ENCODE measurements at places on chromosomes 5 and 9. TPM values are rescaled to one million over a fixed set of nuclear protein-coding genes. Genes with fewer than 3 reads are reported as not detected.

GPR150 gene
- not detected for total RNA-seq

FOCAD gene
- total RNA-seq, result 38.3 TPM

DNM1 gene
- 7.3 TPM for total RNA-seq

OR13C2 gene
- total RNA-seq, result not detected

NDUFA8 gene
- 230 TPM for total RNA-seq

FAM78A gene
- 27.2 TPM for total RNA-seq

GABRA1 gene
- total RNA-seq, result not detected

ENTPD8 gene
- total RNA-seq, result not detected

CCL27 gene
- not detected for total RNA-seq

ATOSB gene
- total RNA-seq, result 20.0 TPM

SLC2A6 gene
- total RNA-seq, result 3.6 TPM

GRCh38 chr9:127961613-127962155, 19.1 kb downstream of the EEIG1 start:
- no peak for DNase-seq

- no peak for DNase-seq
Measured at GRCh38 chr5:132816554-132816953, 3.5 kb downstream of the SOWAHA start.

GRCh38 chr5:107598958-107599357, 71.8 kb downstream of the EFNA5 start:
- DNase-seq, result no peak

- no peak for DNase-seq
Measured at GRCh38 chr9:114676901-114677300, 5.1 kb downstream of the TEX48 start.

DNA sequence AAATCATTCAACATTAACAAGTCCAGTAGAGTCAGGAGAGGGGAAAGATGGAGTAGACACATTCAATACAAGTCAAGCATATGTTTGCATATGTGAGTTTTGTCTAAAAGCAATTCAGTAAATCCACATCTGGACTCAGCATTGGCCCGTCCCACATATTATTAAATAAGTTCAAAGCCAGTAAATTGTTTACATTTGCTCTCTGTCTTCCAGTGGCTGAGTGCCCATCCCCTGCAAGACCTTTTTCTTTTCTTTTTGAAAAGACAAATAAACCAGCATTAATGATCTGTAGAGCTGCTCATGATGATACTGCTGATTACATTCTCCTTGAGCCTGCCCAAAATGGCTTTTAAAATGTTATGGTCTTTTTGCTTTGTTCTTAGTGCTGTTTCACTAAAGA, 71.1 kb downstream of the TNC start:
- DNase-seq, result no peak

GRCh38 chr5:10505517-10506095, 58.3 kb upstream of the ANKRD33B start:
- DNase-seq, result no peak

- DNase-seq, result no peak
Measured at GRCh38 chr9:34010979-34011378, 37.7 kb downstream of the UBAP2 start.

DNA sequence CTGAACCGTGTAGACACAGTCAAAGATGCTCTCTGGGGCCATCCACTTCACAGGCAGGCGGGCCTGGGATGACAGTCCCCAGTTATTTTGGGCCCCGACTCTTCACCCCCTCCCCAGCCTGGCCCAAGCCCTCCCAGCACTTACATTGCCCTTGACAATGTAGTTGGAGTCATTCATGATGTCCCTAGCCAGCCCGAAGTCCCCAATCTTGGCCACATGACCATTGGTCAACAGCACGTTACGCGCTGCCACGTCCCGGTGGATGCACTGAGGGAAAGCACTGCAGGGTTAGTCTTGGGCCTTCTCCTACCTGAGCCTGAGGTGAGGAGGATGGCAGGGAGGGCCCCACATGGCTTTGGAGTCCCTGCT, 30.3 kb downstream of the CSF1R start:
- DNase-seq, result peak; percentile 38

DNA sequence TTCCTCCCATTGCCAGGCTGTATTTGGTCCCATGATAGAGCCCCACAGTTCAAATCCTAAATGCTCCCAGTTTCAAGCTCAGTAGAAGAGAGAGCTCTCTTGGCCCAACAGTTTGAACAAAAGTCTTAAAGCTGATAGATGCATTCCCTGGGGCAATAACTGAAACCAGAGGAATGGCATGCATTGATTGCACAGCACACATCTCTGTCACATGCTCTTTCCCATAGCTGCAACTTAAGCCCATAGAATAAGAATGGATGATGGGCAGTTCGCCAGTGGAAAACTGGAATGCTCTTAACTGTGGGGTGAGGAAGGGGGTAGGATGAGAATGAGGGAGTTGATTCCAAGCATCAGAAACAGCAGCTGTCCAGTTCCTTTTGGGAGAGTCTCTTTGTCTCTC, 1942.4 kb upstream of the WWC1 start:
- no peak for DNase-seq

- no peak for DNase-seq
Measured at GRCh38 chr5:131386779-131387178, 122.9 kb downstream of the CDC42SE2 start.

DNA sequence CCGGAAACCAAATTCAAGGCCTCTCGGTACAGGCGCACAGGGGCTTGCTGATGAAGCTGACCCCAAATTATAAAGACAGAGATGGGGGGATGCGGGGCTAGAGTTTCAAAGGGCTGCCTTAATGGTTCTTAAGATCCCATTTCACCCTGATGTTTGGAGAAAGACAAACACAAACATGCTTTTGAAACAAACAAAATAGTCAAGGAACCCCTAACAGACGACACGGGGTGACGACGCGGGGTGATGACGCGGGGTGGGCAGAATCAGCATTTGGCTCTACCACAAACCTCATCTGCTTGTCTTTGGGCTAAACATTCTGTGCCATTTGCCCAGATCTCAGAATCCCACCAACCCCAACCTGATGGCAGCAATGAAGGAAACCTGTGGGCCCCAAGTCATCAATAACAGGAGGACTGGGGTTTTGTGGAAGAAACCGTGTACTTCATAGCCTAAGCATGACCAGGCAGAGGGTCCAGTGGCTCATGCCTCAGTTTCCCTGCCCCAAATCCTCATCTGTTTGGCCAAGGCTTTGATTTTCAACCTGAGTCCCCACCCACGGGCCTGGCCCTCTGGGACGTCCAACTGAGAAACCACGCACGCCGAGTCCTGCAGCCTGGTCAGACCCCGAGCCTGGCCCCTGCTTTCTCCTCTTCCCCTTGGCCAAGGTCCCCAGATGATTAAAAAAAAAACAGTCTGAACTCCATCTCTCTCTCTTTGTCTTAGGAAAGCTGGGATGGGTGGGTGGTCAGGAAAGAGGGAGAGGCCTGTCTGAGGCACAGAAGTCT, 148.5 kb downstream of the COL23A1 start:
- no peak for DNase-seq

- DNase-seq, result no peak
Measured at GRCh38 chr5:25025831-25026230, 381.1 kb upstream of the CDH10 start.

DNA sequence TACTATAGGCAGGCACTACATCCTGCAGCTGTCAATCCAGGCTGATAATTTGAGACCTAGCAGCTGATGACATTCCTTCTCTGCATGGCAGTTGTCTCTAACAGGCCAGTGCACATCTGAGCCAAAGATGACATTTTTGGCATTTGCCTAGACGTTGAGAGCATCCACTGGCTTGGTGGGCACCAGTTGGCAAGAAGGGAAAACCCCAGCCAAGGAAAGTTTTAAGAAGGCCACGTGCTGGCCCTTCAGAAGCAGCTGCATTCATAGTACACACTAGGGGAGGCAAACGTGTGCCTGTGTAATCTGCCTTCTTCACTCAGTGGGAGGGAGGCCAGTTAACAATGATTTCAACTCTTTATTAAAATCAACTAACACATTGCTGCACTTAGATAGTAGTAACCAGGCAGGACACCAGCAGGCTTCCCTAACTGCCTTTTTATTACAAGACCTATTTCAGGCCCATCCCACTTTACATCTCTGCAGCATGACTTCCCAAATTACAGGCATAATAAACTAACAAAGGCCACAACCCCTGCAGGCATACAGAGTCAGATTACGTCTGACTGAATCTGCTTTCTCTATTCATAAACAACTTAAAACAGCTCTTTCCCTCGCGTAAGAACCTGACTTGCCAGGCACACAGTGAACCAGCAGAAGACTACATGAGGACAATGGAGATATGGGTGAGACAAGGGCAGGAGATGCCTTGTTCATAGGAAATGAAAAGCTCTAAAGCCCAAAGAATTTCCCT, 576.3 kb downstream of the PDE4D start:
- DNase-seq, result no peak

- DNase-seq, result no peak
Measured at GRCh38 chr9:76181781-76182180, 212.4 kb downstream of the RFK start.

DNA sequence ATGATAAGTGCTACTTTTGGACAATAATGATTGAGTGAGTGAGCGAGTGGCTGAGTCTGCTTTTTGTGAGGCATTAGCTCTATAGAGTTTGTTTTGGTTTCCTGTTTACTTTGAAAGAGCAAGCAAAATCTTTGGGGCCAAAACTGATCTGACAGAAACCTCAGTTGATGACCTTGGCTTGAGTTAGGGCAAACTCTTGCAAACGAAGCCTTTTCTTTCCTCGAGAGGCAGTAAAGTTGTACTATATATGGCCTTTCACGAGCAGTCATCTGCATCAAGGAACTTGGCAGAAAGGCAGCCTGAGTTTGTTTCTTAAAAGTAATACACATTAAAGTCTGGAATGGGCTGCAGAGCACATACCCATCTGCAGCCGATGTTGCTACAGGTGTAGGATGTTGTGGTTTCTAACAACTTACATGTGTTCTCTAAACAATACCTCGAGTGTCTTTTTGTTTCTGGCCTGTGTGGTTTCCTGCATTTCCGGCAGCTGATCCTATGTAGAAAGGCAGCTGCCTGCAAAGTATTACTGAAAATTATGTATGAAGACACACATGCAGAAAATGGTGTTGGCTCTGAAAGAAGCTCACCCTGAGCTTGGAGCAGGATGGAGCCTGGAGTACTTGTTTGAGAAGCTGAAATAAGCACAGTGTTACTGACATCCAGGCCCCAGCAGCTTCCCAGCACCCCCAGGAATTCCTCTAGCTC, 60.8 kb downstream of the FOXD1 start:
- no peak for DNase-seq

- no peak for DNase-seq
Measured at GRCh38 chr5:157370967-157371366, 89.0 kb upstream of the NIPAL4 start.

DNA sequence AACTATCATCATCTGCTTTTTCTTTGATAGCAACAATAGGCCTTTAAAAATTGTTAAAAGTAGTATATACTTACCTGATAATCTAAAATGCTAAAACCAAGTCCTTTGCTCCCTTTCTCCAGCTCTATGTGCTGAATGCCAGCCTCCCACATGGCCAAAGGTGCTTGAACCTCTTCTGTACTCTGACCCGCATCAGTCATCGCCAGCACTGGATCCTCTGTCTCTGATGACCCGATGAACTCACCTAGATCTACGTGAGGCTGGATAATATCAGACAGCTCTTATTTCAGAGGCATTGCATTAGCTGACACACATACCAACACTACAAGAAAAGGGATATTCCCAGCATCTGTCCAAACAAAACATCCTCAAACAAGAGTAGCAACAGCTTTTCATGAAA, 89.5 kb downstream of the MPDZ start:
- no peak for DNase-seq

- no peak for DNase-seq
Measured at GRCh38 chr9:128390813-128391711, 19.9 kb downstream of the URM1 start.

GRCh38 chr9:5951686-5952211, 61.1 kb downstream of the MLANA start:
- DNase-seq, result no peak

DNA sequence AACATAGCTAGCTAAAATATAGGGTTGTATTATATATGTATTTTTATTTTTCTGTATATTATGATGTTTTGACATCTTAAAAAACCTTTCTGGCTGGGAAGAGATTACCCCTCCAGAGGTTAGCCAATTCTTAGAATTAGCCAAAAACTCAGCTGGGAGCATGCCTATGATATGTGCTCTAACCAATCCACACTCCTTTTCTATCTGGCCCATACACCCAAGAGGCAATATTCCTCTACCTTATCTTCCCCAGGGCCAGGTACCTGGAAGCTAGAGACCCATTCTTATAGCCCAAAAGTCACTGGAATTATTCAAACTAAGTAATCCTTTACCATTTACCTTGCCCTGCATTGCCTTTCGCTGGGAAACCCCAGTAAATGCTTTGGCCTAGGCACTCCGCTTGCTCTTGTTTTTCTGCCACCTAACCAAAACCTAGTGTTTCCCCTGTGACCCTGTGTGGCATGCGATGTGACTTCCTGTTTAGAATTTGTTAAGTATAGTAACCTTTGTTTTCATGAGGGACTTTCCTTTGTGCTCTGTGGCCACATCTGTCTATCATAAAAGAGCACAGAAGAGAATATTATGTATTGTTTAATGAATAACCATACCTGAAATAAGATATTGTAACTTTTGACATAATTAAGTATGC, 37.4 kb downstream of the CSNK1G3 start:
- DNase-seq, result no peak

Measured in cardiac septum (tissue), 1 donor.